ENCODE measurements at places on chromosomes 3 and 15. TPM values are rescaled to one million over a fixed set of nuclear protein-coding genes. Genes with fewer than 3 reads are reported as not detected.

GRCh38 chr3:140499114-140499757 lies 178.6 kb upstream of the TRIM42 start:
- no peak for DNase-seq

DNA sequence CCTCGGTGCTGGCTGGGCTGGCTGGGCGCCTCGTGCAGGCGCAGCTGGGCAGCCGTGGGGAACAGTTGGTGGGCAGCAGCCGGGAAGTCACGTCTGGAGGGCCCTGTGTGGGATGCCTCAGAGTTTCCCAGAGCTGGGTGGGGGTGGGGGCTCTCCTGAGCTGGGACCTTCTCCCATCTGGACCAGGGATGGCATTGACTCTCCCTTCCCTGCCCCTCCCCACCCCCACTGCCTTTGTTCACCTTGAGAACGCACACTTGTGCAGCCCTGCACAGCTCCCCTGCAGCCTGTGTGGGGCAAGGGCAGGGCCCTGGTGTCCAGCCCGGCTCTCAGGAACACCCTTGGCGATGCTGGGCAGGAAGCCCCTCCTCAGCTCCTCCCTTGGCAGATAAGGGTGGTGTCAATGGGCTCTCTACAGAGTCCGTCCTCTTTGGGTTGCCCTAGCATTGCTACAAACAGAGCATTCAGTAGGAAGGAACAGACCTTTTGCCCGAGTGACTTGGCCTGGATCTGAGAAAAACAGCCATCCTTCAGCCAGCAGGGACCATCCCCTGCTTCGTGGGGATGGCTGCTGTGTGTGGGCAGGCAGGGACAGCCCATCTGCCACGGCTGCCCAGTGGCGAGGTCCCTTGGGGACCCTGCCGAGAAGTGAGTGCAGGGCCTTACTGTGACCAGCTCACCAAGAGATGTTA lies 25.5 kb upstream of the KLF13 start:
- DNase-seq, result no peak

DNA sequence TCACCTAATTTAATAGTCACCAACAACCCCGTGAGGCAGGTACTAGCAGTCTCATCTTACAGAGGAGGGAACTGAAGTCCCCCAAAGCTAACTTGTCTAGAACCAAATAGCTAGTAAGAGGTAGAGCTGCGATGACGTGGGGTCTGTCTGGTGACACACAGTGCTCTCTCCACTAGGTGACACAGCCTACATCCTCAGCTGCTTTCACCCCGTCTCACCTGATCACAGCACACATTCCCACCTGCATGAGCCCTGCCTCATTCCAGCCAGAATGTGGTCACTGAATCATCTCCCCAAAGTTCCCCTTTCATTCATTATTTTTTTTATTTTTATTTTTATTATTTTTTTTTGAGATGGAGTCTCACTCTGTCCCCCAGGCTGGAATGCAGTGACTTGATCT lies 21.3 kb upstream of the MAGEF1 start:
- DNase-seq, result no peak

DNA sequence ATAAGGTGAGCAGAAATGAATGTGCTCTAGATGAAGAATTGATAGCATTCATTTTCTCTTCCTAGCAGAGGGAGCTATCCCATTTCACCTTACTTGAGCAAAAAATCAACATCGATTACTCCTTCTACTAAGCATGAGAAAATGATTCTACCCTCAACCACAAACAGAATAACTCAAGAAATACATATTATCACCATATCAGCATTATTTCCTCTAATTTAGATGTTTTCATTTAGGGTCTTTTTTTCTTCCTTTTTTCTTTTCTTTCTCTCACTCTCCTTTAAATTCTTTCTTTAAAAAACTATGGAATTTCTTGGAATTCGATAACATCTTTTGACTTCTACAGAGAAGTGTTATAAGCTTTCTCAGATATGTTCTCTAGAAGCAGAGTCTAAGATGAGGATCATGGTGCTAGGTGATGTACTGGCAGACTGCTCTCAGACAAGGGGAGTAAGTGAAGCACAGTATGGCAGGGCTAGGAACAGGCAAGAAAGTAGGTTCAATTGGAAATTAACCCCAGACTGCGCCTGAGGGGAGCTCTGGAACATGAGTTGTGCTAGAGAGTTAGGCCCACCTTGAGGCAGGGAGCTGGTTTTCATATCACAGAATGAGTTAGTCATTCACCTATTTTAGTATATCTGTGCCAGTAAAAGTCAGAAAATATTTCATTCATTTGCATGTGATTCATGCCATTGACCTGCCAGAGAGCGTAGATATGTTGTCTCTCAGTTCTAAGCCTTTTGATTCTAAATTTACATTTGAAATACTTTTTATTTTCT lies 279.2 kb upstream of the KCNH8 start:
- peak; percentile 52 for DNase-seq

GRCh38 chr3:63639806-63640205 lies 12.7 kb upstream of the SNTN start:
- DNase-seq, result no peak

GRCh38 chr3:190862209-190863118 lies at the start of gene GMNC:
TSS of gene GMNC (minus strand) at chr3:190862694. CDS start at chr3:190862615, 79 bp downstream.
- peak; percentile 57 for DNase-seq

DNA sequence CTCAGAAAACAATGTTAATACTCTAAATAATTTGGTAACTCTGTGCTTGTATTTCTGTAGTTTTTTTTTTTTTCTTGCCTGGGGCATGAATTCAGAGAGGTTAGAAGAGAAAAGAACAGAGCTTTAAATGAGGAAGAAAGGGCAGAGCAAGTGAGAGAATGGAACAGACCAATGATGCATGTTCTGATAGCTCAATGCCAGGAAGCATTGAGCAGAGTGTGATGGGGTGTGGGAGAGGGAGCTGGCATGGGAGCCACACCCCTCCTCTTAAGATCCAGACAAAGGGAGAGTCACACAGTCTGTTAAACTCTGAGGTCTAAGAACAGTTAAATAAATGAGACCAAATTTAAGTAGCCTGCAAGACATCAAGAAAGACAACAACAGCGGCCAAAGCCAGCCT lies 538.6 kb downstream of the TUSC7 start:
- DNase-seq, result no peak

DNA sequence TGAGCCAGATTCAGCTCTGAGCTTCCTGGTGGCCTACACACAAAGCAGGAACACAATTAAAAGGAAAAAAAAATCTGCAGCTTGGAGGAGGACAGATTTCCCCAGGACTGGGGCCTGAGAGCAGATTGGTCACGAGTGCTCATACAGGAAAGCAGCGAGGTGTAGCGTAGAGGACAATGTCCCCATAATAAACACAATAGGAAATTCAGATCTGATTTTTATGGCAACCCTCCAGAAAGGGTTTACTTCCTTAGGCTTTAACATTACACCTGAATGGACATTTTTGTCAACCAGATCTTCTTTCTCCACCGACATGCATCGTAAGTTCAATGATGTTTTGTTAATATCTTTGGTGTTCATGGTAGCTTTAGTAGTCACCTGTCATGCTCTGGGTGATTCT lies 23.3 kb downstream of the SLC6A20 start:
- DNase-seq, result no peak

DNA sequence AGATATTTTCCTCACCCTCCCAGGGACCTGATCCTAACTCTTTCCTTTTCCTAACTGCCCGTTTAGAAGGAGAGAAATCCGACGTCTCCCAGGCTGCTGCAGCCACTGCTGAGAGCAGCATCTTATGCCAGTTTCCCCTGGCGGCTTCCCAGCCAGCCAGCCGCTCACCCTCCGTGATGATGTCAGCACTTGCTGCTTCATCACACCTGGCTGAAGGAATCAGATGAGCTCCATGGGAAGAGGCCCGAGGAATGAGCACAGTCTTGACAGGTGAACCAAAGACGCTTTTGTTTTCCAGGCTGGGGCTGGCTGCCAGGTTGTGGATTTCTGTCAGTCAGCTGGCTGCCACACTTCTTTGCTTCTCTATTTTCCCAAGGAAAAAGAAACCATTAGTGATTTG lies 445.1 kb upstream of the RBMS3 start:
- DNase-seq, result no peak

DNA sequence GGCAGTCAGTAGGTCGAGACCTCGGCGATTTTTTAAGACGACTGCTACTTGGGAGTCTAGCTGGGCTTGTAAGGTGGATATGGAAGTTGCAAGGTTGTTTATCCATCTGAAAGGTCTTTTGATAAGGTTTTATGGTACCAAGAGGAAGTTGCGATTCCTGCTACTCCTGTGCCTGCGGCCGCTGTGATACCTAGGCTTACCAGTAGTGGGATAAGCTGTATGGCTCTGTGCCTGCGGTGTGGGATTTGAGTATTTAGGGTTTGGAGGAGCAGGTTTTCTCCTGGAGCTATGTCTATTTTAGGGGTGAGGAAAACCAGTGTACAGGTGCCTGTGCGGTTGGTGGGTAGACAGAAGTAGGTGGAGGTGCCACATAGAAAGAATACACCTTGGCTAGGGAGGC lies 1059.8 kb downstream of the SI start:
- no peak for DNase-seq

DNA sequence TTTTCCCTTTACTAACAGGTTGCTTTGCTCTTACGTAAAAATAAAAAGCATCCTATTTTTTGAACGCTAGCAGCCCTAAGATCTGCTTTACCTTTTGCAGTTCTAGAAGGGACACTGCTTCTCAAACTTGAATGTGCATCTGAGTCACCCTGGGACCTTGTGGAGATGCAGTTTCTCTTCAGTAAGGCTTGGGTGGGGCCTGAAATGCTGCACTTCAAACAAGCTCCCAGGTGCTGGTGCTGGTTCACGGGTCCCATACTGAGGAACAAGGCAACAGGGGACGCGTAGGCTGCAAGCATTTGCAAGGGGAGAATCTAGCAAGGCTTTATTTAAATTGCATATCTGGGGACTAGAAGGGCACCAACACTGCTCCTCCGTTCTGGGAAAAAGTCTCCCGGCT lies 30.0 kb downstream of the MB21D2 start:
- DNase-seq, result peak; percentile 32

DNA sequence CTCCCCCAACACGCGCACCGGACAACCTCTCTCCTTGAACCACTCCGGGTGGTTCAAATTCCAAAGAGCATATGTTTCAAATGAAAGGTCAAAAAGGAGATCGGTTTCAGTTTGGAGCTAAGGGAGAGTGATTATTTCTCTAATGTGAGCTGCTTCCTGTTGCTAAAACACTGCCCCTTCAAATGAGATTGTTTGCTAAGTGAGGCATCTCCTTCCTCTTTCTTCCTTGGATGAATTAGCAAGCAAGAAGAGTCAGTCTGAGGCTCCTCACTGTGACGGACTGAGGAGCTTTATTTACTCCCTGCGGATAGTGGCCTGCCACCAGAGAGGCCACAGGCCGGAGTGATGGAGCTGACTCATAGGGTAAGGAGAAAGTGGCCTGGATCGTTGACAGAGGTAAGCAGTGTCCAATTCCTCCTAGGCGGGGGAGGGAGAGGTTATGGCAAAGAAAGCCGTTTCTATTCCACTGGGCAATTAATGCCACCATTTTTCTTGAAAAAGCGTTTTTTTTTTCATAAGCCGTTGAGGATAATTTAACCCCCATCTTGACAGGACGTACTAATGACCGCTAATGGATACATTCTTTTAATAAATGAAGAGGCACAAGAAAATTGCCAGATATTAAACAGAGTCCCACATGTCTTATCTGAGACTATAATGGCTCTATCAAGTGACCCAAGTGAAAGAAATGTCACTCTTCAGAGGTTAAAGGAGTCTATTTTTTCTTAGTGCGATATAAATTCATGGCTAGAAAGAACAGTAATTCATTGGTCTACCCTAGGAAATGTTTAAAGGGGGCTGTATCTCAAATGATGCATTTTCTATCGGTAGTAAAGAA lies 167.0 kb upstream of the ANKRD28 start:
- DNase-seq, result no peak

DNA sequence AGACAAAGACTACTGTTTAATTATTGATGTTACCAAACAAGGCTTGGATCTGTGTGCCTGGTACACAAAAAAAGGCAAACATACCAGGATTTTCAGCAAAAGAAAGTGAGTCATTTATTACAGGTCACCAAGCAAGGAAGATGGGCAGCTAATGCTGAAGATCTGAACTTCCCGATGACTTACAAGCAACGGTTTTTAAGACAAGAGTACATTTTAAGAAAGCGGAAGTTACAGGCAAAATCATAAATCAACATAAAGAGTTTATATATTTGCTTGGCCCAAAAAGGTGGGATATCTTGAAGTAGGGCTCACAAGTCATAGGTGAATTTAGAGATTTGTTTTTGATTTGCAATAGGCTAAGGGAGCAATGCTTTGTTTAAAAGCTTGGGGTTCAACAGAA lies 125.4 kb upstream of the SPATA16 start:
- DNase-seq, result no peak

GRCh38 chr15:86700864-86701610 lies 621.4 kb downstream of the AGBL1 start:
- no peak for DNase-seq

- no peak for DNase-seq
Observed at GRCh38 chr3:120028271-120029047, 65.8 kb downstream of the GSK3B start.

DNA sequence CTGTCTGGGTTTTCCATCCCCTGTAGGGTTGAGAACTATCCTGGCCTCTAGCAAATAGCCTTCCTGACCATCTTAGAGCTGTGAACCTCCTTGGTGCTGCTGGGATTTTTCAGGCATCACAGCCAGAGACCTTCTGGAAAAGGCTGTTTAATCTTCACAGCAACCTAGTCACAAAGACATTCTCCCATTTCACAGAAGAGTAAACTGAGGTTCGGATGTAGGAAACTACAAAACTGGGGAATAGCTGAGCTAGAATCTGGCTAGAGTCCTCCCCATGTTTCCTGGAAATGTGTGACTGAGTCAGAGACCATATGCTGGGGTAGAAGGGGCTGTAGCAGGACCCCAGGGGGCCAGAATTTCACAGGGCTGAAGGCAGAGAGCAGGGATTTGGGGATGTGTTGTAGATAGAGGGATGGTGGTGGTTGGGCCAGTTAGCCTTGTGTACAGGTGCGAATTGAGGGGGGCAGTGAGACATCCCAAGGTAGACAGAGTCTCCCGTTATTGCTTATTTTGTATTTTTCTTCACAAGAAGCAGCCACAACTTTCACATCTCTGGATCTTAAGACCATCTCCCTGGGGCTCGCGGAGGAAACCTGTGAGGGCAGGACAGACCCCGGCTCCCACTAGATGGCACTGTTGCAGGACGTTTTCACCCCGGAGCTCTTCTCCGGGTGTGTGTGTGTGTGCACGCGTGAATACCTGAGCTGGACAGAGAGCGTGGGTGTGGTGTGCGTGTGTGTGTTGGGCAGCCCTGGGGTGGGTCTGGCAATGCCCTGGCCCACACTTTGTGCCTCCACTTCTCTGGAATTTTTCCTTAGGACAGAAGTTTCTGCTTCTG lies 66.9 kb upstream of the PRR23C start:
- peak; percentile 71 for DNase-seq

- no peak for DNase-seq
Observed at GRCh38 chr15:65595960-65596359, 15.0 kb downstream of the INTS14 start.

The GPR62 gene
- total RNA-seq, result not detected

The TMIE gene
- 0.93 TPM for total RNA-seq

The BSN gene
- 0.07 TPM for total RNA-seq

The RAB43 gene
- total RNA-seq, result 49.7 TPM

The ACTC1 gene
- not detected for total RNA-seq

The HIGD2B gene
- total RNA-seq, result 0.27 TPM

The SCN11A gene
- 0.05 TPM for total RNA-seq

The NPAP1 gene
- not detected for total RNA-seq

The SERINC4 gene
- 0.10 TPM for total RNA-seq

The ANKUB1 gene
- not detected for total RNA-seq
